Ureter (tissue), 1 donor: ENCODE measurements at places on chromosomes 11 and 22.

- DNase-seq: no peak
Observed at GRCh38 chr11:77959434-77959833, 35.0 kb downstream of the INTS4 start.

DNA sequence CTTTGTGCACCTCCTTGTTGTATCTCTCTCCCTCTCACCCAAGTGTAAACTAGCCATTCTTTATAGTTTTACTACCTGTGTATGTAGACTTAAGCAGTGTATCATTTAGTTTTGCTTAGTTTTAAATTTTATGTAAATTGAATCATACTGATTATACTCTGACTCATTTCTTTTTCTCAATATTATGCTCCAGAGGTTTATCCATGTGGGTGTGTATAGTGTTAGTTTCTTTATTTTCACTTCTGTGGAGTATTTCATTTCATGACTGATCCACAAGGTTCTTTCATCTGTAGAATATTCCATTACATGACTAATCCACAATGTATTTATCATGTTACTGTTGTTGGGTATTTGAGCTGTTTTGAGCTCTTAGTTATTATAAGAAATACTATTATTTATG, 62.0 kb downstream of the CCDC34 start:
- no peak for DNase-seq

GRCh38 chr11:11931461-11932055, 76.9 kb downstream of the DKK3 start:
- no peak for DNase-seq

DNA sequence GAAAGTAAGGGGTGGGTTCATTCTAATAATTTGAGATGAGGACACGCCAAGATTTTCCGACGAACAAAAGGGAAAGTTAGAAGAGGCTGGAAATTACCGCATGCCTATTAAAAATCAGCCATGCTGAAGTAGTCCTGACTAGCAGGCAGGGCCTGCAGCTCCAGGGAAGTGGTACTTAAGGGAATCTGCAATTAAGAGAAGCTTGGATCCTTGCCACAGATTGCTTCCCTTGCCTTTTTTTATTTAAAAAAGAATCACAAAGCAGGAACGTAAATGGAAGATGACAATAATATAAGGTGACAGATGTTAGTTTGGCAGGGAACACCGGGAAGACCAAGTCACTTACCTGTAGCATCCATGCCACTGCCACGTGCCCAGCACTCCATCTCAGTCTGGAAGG, 359.3 kb downstream of the CADM1 start:
- no peak for DNase-seq

GRCh38 chr11:41459465-41460401, at the start of gene LRRC4C:
Gene LRRC4C (minus strand): TSS chr11:41459652.
- DNase-seq: no peak

- DNase-seq: no peak
Observed at GRCh38 chr11:68692871-68693483, 8.6 kb downstream of the GAL start.

DNA sequence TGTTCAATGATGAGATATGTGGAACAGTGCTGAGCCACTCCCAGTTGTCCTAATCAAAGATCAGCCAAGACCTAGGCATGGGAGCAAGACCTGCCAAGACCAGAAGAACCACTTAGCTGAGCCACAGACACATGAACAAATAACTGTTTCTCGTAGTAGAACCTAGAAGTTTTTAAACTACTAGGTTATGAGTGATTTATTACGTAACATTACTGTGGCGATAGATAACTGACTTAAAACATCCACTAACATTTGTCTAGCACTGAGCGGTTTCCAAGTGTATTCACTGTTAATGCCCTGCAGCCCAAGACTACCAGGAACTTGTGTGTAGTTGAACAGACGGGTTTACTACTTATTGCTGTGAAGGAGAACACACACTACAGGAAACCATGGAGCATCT, 120.4 kb downstream of the SERGEF start:
- no peak for DNase-seq

DNA sequence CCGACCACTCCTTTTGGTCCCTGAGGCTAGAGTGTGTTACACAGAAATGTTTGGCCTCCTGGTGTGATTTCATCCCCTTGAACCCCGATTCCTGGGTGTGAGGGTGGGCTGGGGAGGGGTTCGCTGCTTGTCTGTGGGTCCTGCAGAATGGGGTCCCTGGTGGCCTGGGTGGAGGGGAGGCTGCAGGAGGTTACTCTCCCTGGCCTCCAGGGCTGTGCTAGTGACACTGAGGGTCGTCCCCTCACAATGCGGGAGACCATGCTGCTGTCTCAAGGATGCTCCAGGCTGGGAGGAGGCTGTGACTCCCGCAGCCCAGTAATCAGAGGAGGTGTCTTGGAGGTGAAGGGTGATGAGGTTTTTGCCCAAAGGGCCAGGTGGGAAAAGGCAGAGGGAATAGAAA, 17.0 kb upstream of the OMP start:
- DNase-seq: no peak

DNA sequence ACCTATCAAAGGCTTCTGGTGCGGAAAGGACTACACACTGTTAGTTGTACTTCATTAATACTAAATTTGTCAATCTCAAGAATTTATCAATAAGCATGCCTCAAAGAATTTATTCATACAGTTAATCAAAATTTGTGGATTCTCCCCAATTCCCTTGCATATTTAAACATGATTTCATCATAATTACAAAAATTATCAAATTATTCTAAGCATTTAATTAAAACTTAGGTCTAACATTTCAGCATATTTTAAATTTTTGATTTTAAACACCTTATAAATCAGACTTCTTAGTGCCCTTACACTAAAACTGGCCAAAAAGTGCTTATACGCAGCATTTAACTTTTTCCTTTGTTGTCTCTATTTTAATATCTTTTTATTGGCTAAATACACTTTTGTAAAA, 13.8 kb upstream of the SERPIND1 start:
- no peak for DNase-seq

GRCh38 chr11:118633979-118634378, 26.6 kb downstream of the PHLDB1 start:
- DNase-seq: no peak

DNA sequence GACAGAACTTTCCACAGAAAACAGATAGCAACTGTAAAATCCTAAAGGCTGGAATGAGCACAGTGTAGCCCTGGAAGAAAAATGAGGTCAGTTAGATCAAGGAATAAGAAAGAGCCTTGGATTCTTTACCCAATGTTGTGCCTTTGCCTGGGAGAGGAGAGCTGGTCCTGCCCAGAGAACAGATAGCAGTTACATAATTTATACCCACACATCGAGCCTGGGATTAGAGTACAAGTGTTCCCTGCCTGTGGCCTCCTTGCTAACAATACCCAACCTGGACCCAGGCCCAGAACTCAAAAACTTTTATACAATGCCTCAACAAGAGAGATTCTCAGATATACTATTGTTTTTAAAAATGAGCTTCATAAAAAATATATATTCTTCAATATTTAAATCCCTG, 1998.4 kb downstream of the LRRC4C start:
- DNase-seq: no peak

DNA sequence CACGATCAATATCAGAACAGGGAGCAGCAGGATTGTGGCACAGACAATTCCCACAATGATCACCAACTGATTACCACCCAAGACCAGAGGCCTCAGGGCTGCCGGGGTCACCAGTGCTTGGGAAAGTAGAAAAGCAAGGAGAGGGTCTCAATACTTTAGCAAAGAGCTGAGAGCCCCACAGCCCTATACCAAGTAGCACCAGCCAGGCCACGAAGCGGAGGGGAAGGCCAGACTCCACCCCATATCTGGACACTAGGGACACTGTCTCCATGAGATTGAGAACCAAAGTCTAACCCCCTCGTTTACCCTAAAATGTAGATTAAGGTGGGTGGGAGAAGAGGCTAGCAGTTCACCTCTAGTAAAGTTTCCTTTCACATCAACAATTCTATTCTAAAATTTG, 24.1 kb upstream of the SCN2B start:
- DNase-seq: no peak

DNA sequence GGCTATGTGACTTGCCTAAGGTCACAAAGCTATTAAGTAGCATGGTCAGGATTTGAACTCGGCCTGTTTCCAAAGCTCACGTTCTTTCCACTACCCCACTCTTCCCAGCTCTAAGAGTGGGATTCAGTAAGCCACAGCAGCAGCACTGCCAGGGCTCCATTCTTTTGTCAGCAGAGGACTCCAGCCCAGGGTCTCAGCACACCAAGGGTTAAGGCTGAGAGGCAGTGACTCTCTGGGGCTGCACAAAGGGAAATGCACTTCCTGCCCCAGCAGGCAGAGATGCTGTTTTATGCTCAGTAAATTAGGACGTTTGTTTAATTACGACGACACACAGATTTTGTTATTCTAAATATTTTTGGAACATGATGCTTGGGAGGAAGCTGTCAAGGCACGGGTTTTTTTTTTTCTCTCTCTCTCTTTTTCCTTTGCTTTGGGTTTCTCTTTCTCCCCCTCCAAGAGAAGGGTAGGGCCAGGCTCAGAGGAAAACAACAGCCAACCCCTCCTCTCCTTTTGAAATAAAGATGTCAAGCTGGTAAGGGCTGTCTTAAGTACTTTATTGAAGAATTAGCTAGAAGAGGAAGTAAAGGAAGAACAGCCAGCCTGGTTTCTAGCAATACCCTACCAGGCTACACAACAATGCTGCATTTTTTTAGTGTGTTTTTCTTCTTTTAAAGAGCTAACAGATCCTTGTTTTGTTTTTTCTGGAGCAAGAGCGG, 2.8 kb downstream of the MYH9 start:
- DNase-seq: no peak

GRCh38 chr11:94632356-94632755, 65.2 kb downstream of the PIWIL4 start:
- no peak for DNase-seq

GRCh38 chr22:25514436-25515180, 49.9 kb upstream of the GRK3 start:
- DNase-seq: no peak

- DNase-seq: no peak
Observed at GRCh38 chr11:86460461-86461385, 86.0 kb downstream of the CCDC81 start.
